Dermis microvascular lymphatic vessel endothelial cell (primary cell): ENCODE measurements at places on chromosomes 4 and X. TPM values are rescaled to one million over a fixed set of nuclear protein-coding genes. Genes with fewer than 3 reads are reported as not detected.

The L1CAM gene
- 0.13 TPM in 2 replicates for total RNA-seq

The MAGEA12 gene
- not detected in 2 replicates for total RNA-seq

The FSTL5 gene
- not detected in 2 replicates for total RNA-seq

The MAGEB6 gene
- total RNA-seq = not detected in 2 replicates

The AWAT2 gene
- 0.38 and 0.51 TPM in 2 replicates for total RNA-seq
